ENCODE measurements at places on chromosomes 4 and X. TPM values are rescaled to one million over a fixed set of nuclear protein-coding genes. Genes with fewer than 3 reads are reported as not detected.

FAM90A26 gene
- not detected for total RNA-seq

DNA sequence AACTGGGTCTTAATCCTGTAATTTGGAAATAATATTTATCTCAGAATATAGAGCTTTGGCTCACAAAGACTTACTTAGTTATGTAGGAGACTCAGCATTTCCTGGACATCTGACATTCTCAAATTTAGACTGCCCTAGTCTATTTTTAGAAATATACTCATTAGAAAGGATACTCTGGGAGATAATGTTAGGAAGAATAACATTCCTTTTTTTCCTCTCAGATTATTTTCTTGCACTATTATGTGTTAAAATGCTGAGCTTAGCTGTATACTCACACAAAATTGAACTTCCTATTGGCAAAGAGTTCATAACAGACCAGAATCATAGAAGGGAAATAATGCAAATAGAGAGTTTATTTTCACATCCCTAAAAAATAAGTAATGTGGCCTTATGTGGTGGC is 1424.9 kb upstream of the PCDH7 start:
- no peak for DNase-seq

CCNI gene
- total RNA-seq, result 94.8 TPM

JADE1 gene
- total RNA-seq, result 13.8 TPM

DNA sequence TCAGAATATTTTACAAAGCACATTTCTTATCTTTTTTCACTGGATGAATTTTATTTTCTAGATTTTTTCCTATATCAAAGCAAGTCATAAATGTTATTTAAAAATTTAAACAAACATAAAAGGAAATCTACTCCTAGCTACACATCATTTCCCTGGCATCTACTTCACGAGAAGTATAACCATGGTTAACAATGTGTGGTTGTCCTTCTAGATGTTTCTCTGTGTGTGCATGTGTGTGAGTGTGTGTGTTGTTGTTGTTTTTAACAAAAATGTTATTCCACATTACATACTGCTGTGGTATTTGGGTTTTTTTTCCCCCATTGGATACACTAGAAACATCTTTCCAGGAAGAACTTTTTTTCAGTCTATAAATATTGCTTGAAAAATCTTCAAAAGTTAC is 103.1 kb downstream of the CHIC2 start:
- DNase-seq, result no peak

DNA sequence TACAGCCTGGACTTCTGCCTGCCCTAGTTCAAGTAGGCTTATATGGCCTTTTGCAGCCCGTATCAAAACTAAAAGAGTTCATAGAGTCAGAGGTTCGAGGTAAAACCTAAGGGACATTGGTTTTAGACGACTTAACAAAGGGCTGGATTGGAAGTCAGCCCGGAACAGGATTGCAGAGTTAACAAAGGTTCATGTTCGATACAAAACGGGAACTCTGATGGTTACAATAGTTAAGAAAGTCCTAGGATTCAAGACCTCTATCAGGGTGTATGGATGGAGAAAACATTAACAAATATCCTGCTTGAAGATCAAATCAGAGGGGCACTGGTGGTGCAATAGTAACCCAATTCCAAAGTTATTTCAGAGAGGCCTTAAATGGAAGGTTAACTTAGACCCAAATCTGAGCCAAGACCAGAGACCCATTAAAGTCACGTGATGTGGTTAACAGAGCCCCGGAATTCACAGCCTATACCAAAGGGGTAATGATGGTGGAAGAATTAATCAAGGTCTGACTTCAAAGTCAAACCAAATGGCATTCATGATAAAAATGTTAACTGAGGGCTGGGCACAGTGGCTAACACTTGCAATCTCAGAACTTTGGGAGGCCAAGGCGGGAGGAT is 656 bp upstream of the ZNF630 start:
- DNase-seq, result no peak

GRCh38 chr4:184740980-184741391 is 7.1 kb upstream of the CENPU start:
- DNase-seq, result no peak

ZNF157 gene
- 0.17 TPM for total RNA-seq

RNF150 gene
- 0.23 TPM for total RNA-seq

GRCh38 chr4:6178757-6179156 is 21.6 kb downstream of the JAKMIP1 start:
- no peak for DNase-seq

- no peak for DNase-seq
These were observed 78.2 kb upstream of the C4orf54 start for GRCh38 chr4:99735822-99736221.

CXCL3 gene
- 0.85 TPM for total RNA-seq

All from dermis blood vessel endothelial cell (primary cell).